ENCODE measurements at places on chromosomes 2 and 18. TPM values are rescaled to one million over a fixed set of nuclear protein-coding genes. Genes with fewer than 3 reads are reported as not detected.
A peak's percentile ranks its signal among the peaks of the same experiment; 100 is the strongest.

TIGD1 gene
- 1.7 TPM for polyA plus RNA-seq

ID2 gene
- 242 TPM for polyA plus RNA-seq

MC5R gene
- not detected for polyA plus RNA-seq

ANKRD29 gene
- 4.7 TPM for polyA plus RNA-seq

GRCh38 chr2:128613876-128614275, 295.2 kb upstream of the HS6ST1 start:
- DNase-seq = no peak

- DNase-seq = peak; percentile 9
Measured at GRCh38 chr18:7987284-7987976, 420.3 kb downstream of the PTPRM start.

DNA sequence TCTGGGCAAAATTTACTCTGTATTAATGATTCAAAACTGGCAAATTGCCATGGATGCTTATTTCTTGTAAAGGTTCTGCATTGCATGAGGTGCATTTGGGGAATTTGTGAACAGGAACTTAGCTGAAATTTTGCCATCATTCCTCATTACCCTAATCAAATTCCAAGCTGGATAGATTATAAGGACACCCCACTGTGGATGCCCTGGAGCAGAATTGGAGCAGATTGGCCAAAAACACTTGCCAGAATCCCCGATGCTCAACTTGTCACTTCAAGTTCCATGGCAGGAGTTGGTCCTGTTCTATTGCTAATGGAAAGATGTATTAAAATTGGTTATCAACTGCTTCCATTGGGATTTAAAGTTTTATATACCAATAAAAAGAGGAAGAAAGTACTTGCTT, 237.9 kb downstream of the CCDC102B start:
- no peak for DNase-seq

- no peak for DNase-seq
Measured at GRCh38 chr18:53603276-53603675, 621.2 kb downstream of the MBD2 start.

GRCh38 chr2:48771241-48772014, 15.9 kb upstream of the LHCGR start:
- DNase-seq = no peak

- no peak for DNase-seq
Measured at GRCh38 chr2:67709835-67710234, 312.7 kb downstream of the ETAA1 start.

DNA sequence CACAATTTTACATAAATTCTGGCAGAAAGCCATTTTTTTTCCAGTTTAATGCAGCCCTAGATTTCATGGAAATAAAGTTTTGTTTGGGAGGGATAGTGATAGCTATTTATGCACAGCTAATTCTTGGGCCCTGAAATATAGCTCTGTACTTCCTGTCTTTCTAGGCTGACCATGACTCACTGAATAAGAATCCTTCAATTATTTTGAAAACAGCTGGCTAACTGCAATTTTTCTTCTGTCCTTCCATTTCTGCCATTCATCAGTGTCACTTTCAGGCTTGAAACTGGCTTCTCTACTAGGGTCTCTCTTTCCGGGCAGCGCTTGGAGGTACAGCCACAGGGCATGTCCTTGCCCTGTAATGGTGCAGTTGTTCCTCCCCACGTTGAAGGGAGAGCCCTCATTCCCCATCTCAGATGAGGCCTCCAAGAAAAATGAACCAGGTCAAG, 97.1 kb upstream of the TMEM178A start:
- DNase-seq = peak; percentile 45

GRCh38 chr18:21443776-21444464, 156.6 kb downstream of the ESCO1 start:
- no peak for DNase-seq

- DNase-seq = no peak
Measured at GRCh38 chr18:42348722-42349121, 393.7 kb downstream of the PIK3C3 start.

DNA sequence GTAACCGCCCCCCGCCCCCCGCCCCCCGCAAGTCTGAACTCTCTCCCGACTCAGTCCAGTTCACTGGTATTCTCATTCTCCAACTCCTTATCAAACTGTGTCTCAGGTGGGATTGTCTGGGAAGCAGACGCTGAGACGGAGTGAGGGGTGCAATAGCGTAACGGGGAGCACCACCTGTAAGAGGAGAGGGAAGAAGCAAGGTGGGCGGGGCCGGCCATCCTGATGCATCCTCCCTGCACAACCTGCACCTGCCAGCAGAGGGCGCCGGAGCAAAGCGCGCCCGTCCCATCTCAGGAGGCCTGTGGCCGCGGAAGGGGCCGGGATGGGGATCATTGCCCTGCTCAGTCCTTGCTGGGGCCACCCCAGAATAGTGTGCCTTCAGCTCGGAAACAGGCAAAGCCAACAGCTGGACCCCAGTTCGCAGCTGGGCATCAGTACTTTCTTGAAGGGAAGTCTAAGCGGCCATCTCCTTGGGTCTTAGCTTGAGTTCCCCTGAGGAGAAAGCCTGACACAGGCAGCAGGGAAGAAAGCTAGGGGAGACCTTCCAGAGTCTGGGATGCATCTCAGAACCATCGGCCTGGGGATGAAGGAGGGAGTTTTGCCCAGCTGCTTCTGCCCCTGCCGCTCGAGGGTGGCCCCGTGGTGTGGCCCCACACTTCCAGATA, 208.0 kb downstream of the TFCP2L1 start:
- no peak for DNase-seq

- DNase-seq = no peak
Measured at GRCh38 chr2:34547900-34548299, 948.8 kb upstream of the FAM98A start.

GRCh38 chr2:101330253-101330933, 21.9 kb upstream of the RNF149 start:
- no peak for DNase-seq

- DNase-seq = no peak
Measured at GRCh38 chr2:224147174-224147573, 108.1 kb upstream of the SERPINE2 start.

NPHP1 gene
- 4.6 TPM for polyA plus RNA-seq

DNA sequence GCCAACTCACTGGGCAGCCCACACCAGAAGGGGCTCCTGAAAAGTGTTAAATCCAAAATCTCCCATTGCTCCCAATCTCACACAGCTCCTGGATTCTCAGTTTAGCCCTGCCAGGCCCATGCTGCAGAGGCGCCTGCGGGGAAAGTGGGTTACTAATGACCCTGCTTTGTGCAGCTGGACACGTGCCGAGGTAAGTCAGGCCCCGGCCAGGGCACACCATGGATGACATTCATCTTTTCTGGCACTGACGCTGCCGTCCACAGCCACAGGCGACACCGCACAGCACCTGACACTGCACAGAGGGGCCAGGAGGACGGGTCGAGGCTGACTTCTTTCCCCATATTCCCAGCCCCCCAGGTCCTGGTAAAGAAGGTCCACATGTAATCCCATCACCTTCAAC, 193.5 kb downstream of the EIPR1 start:
- DNase-seq = no peak

DNA sequence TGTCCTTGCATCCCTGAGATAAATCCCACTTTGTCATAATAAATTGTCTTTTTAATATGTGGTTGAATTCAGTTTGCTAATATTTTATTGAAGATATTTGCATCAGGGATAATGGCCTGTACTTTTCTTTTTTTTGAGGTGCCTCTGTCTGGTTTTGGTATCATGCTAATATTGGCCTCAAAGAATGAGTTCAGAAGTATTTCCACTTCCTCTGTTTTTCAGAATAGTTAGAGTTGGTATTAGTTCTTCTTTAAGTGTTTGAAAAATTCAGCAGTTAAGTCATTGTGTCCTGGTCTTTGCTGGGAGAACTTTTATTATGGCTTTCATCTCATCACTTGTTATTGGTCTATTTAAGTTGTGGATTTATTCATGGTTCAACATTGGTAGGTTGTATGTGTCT, 464.1 kb upstream of the CRIM1 start:
- DNase-seq = no peak

DNA sequence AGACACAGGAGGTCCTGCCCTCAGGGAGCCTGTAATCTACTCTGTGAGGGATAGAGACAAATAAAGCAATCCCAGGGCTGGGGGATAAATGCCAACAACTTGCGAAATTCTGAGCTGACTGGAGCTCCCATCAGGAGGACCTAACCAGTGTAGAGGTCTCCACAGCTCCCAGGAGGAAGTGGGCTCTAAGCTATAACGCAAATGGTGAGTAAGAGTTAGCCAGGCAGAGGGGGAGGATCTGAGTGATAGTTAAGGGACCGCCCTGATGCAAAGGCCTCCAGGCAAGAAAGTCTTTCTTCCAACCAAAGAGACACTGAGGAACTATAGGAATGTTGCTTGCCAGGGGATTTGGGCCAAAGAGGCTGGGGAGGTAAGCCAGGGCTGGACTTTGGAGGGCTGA, 16.0 kb upstream of the ZNF532 start:
- no peak for DNase-seq

DNA sequence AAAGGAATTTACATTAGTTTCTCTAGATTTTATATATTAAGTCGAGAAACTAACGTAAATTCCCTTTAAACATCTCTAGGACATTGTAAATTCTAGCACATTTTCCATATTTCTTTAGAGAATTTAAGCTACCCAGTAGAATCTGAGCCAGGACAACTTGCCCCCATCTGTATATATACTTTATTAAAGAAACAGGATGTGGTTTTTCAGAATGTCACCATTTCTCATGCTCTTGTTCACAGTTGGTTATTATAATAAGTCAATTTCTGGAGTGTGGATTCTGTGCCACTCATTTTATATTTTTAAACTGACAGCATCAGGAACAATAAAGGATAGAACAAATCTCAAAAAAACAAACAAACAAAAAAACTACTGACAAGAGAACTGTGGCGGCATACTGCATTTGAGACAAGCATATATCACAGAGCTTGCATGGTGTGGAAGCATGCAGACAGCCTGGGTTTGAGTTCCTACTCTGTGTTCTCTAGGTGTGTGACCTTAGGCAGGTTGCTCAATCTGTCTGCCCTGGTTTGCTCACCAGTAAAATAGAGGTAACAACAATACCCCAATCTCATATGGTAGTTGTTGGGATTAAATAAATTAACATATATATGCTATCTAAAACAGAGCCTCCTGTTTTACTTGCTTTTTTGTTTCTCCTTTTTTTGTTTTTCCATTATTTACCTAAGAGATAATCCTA, 61.4 kb upstream of the DNER start:
- no peak for DNase-seq

GRCh38 chr2:232325324-232326273, 53.0 kb upstream of the ALPP start:
- no peak for DNase-seq

DNA sequence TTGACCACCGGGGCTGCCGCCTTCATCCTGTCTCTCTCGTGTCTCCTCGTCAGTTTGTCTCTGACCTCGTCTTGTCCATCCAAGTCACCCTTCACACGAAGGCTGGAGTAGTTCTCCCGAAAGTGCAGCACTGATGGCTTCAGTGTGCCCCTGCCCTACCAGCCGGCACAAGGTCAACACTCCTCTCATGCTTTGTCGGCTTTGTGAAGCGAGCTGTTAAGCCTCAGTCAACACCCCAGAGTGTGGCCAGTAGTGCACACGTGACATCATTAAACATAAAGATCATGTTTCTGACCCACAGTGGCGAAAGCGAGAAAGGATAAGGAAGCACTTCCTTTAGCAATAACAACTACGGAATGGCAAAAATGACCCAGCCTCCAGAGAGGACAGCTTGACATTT, 23.2 kb downstream of the ACKR3 start:
- no peak for DNase-seq

DNA sequence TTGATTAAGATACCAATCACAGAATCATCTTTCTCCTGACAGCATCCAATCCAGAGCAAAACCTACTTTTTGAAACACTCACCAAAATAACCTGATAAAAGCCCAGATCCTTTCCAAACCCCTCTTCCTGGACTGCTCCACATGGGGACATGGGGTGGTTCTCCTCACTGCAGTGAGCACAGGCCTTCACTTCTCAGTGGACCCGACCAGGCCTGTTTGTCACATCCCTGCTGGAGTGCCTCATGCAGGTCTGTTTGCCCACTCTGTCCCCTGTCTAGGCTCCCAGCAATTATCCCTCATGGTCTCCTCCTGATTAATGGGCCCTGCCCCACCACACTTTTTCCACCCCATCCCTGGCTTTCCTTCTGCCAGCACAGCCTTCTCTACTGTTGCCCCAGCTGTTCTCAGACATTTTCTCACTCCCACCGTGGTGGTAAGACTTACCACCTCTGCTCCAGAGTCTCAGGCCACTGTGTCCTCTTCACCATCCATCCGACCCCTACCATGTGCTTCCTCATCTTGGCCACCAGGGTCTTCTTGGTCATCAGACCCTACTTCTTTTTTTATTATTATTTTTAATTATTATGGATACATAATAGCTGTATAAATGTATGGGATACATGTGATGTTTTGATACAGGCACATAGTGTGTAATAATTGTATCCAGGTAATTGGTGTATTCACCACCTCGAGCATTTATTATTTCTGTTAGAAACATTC, 21.1 kb downstream of the MRPL30 start:
- no peak for DNase-seq

DNA sequence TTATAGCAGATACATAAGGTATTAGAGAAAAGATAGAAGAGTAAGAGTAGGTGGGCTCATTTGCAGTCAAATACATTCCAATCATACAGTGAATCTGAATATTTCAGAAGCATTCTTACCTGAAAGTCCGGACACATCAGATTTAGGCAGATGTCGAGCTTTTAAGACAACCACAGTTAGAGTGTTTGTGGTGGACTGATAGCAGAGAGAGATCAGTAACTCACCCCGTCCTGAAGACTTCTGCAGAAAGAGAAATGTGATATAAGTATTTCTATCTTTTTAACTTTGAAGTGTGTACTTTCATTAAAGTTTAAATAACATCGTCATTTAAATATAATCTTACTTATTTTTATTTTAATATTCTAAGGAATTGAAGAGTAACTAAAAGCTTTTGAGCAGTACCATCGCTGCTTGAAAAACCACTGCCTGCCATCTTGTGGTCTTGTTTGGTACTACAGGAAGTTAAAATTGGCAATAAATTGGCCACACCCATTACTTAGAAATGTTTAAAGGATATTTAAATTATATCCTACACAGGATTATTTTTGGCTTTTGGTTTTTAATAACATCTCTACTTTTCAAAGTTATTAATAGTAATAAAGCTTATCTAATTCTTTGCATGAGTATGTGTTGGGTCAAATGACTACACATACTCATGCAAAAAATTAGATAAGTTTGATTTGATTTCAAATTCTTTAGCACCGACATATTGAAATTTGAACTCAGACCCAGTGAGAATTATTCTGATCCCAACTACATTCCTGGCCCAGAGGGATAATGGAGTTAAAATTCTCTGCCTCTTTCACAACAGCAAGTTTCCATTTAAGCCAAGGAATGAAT, 5.5 kb downstream of the SYT4 start:
- peak; percentile 3 for DNase-seq

- DNase-seq = no peak
Measured at GRCh38 chr2:8380566-8380965, 301.3 kb upstream of the ID2 start.

DNA sequence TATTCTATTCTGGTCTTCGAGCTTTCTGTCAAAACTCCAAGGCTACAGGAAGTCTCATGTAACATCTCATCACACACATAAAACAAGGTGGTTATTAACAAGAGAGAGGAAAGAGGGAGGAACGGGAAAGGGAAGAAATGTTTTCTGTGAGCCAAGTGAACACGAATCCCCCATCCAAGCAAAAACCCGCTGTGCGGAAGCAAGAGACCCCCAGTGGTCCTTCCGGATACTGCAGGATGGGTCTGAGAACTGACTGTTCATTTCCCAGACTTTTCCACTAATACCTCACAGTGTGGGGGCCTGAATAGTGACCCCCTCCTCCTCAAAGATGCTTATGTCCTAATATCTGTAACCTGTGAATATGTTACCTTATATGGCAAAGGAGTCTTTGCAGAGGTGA, 19.0 kb upstream of the DIPK1C start:
- no peak for DNase-seq

Measured in BJ (cell line).